ENCODE measurements at places on chromosomes 11 and 22.

- DNase-seq, result no peak
Observed at GRCh38 chr11:73439002-73439843, 63.0 kb downstream of the RELT start.

GRCh38 chr11:110962921-110963320 lies 250.7 kb upstream of the ARHGAP20 start:
- no peak for DNase-seq

GRCh38 chr22:33919391-33920196 lies 682 bp downstream of the LARGE1 start:
- no peak for DNase-seq

DNA sequence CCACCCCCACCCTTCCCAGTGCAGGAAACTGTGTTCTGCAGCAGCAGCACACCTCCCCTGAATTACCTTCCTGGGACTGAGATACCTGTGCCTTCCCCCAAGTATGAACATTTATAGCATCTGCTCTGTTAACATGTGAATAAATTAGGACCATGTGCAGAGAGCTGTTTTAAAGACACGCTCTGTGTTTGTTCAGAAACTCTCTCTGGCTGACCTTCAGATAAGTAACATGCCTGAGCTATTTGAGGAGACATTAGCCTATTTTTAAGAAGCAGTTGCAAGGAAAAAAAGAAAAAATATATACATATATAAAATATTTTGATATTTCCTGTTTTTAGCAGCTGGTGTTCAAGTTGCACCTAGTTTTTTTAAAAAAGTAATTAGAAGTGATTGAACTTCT lies 5.4 kb downstream of the NAV2 start:
- no peak for DNase-seq

DNA sequence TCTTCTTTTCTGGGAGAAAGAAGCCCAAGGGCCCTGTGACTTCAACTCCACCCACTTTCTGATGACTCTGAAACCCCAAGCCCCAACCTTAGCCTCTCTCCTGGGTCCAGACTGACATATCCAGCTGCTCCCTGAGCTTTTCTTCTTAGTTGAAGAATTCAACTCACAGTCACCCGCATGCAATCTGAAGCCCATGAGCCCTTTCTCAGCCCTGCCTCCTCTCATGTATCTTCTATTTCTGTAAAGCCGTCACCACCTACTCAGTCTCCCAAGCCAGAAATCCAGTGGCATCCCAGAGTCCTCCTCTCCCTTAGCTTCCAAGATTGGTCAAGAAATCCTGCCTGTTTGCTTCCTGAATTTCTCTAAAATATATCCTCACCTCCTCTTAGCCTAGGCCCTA lies 7.1 kb upstream of the TMA7B start:
- no peak for DNase-seq

GRCh38 chr11:59267736-59268475 lies 55.2 kb upstream of the MPEG1 start:
- DNase-seq, result no peak

- no peak for DNase-seq
Observed at GRCh38 chr11:126318574-126319373, 14.9 kb downstream of the DCPS start.

DNA sequence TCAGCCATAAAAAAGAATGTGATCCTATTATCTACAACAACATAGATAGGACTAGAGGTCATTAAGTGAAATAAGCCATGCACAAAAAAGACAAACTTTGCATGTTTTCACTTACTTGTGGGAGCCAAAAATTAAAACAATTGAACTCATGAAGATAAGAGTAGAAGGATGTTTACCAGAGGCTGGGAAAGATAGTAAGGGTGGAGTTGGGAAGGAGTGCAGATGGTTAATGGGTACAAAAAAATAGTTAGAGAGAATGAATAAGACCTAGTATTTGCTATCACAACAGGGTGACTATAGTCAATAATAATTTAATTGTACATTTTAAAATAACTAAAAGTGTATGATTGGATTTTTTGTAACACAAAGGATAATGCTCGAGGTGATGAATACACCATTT lies 27.2 kb upstream of the IL10RA start:
- no peak for DNase-seq

DNA sequence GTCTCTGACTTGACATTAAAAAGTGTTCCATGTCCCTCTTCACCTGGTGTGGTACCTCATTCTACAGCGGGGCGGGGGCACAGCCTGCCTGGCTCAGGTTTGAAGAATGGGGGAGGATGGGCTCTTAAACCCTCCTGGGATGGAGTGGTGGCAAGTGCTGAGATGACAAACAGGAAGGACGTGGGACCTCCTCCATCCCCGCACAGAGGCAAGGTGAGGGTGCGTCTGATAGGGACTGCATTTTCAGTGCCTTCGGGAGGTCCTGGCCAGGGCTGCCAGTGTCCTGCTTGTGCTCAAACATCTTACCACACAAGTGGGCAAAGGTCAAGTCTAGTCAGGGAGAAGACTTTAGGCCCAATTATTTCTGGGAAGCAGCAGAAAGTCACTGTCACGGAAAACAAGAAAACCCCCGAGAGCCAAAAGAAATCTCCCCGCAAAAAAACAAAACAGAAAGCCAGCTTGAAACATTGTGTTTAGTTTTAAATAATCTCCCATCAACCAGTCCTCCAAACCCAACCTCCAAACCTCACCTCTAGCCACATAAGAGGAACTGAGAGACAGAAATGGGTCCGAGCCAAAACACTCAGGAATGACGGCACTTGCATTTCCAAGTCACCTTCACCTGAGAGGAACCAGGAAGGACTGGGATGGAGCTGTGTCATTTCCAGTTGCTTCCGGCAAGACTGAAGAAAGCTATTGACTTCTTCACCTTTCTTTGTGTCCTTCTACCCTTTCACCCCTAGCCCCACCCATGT lies 966.5 kb downstream of the NTM start:
- DNase-seq, result no peak

DNA sequence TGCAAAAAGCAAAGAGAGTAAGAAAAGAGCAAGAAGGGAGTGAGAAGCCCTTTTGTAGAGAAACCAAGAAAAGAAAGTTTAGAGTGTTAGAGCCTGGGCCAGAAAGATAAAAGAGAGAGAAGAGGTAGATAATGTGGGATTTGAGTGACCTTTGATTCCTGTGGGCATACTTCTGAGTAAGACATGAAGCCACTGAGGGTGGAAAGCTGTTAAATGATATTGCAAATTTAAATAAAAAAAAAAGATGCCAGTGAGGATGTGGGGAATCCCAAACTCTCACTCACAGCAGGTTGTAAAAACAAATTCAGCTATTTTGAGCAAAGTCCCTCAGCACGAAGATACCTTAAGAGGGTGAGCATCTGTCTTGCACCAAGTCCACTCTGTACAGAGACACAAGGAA lies 59.4 kb upstream of the TOP3B start:
- no peak for DNase-seq

GRCh38 chr11:102453921-102454320 lies 1.4 kb upstream of the TMEM123 start:
- DNase-seq, result no peak

GRCh38 chr11:10418950-10419310 lies 36.1 kb upstream of the AMPD3 start:
- no peak for DNase-seq

GRCh38 chr11:100939571-100939970 lies 190.0 kb downstream of the PGR start:
- DNase-seq, result no peak

DNA sequence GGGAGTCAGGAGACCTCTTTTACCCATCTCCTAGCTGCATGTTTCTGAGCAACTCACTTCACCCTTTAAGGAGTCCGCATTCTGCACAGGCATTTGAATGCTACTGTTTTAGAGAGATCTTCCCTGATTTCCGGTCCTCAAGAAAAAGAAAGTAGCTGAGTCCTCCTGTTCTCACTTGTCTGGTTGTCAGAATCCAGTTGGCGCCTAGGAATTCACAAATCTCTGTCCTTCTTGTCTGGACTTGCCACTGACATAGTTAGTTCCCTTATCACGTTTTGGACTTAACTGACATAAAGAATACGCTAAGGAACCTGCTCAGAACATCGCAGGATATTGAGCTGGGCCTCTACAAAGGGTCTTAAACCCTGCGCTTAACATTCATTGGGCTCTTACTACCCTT lies 61.3 kb upstream of the OR5P2 start:
- no peak for DNase-seq

- DNase-seq, result no peak
Observed at GRCh38 chr11:17268902-17269301, 7.6 kb upstream of the NUCB2 start.

GRCh38 chr11:123439616-123440015 lies 9.5 kb downstream of the GRAMD1B start:
- DNase-seq, result no peak

DNA sequence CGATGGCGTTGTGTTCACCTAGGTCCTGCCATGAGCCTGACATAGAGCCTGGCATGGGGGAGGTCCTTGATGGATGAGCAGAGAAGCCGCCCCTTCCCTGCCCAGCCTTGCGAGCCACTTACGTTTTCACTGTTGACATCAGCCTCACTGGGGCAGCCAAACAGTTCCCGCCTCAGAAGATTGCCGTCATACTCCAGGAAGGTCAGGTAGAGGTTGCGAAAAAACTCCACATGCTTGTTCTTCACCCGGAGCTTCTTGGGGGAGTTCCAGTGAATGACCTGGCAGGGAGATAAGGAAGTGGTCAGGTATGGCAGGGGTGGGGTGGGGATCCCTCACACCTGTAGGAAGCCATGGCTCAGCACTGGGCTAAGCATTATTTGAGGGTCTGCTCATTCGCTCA lies 279.3 kb upstream of the SYN3 start:
- no peak for DNase-seq

DNA sequence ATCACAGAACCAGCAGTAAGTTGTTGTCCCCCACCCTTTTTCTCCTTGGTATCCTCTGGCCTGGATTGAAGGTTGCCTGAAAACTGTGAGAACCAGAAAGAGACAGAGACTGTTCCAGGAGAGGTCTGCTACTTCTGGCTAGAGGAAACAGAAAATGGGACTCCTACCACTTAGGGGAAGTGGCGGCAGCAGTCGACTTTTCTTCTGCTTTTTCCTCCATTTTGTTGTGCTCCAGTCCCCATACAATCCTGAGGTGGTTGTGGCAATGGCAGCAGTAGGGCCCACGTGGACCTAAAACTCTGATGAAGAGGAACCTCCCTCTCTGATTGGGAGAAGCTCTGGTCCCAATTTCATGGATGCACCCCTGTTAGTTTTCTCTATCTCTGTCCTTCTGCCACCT lies 76.0 kb upstream of the SORL1 start:
- DNase-seq, result no peak

GRCh38 chr22:42645341-42645937 lies 3.8 kb downstream of the CYB5R3 start:
- DNase-seq, result no peak

- DNase-seq, result no peak
Observed at GRCh38 chr11:25981998-25982397, 349.9 kb upstream of the ANO3 start.

DNA sequence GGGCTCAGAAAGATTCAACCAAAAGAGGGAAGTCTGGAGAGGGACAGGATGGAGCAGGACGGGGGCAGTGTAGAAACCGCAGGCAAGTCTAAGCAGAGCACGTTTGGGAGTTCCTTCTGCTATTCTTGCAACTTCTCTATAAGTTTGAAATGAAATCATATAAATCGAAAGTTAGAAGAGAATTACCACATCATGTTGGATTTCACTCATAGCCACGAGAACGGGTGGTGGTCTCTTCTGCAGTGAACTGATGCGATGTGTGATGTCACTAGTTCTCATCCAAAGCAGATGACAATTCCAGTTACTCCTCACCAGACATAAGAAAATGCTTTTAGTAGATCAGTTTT lies 36.0 kb downstream of the KCNQ1 start:
- DNase-seq, result no peak

DNA sequence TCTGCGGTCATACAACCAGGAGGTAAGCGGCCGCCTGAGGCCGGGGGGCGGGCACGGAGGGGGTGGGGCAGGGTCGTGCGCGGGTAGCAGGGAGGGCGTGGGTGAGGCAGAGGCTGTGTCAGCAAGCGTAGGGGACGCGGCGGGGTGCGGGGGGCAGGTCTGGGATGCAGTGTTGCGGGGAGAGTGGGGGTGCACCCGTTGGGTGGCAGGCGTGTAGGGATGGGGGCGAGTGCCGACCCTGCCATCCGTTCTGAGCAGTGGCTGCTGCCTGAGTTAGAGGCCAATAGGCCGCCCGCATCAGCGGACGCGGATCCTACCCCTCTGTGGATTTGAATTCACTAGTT lies 1.4 kb downstream of the RIC8A start:
- DNase-seq, result no peak

GRCh38 chr11:88250566-88251242 lies 75.5 kb upstream of the RAB38 start:
- DNase-seq, result no peak

- DNase-seq, result no peak
Observed at GRCh38 chr11:72781063-72781312, 12.9 kb downstream of the STARD10 start.

DNA sequence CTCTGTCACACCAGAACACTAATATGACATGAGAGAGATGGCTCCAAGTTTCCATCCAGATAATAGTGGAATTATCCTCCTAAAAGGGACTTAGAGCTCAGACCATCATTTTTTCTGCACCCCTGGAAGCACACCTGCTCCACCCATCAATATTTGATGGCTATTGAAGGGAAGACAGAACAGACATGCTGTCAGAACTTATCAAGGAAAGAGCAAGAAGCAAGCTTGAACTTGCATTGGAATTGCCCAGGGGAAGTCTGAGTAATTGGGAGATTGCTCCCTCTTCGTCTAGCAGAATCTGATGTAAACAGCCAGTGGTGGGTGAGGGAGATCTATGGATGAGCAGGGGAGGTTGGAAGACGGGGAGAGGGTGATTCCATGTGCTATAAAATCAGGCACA lies 874.4 kb upstream of the TENM4 start:
- DNase-seq, result no peak

DNA sequence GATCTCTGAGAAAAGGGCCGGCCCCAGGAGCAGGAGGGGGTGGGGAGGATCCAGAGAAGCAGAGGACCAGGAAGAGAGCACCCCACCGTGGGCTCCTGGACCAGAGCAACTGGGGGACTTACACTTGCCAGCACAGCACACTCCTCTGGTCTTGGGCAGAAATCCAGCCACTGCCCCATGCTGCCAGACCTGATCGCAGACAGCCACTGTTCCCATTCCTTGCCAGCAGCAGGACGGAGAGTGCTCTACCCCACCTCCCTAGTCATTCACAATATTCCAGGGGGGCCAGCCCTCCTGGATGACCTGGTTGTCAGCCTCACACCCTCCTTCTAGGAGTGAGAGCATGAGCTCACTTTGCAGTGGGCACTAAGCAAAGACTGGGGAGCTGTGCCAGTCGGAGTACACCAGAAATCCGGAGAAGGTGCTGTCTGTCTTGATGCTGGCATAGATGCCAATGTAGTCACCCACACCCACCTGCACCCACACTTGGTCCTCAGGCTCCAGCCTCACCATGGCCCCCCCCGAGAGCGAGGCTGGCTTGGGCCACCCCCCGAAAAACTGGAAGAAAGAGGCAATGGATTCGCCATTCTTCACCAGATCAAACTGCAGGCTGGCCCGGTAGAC lies 1.6 kb downstream of the C1QTNF5 start:
- DNase-seq, result no peak

GRCh38 chr11:120645639-120646038 lies 134.1 kb downstream of the GRIK4 start:
- no peak for DNase-seq

GRCh38 chr22:46040471-46041465 lies 63.8 kb upstream of the WNT7B start:
- no peak for DNase-seq
